ENCODE measurements at places on chromosomes 16 and 17.

- DNase-seq: no peak
These were observed 12.4 kb upstream of the SPOP start for GRCh38 chr17:49690256-49690655.

- DNase-seq: no peak
These were observed 12.0 kb upstream of the PNPO start for GRCh38 chr17:47929218-47930000.

DNA sequence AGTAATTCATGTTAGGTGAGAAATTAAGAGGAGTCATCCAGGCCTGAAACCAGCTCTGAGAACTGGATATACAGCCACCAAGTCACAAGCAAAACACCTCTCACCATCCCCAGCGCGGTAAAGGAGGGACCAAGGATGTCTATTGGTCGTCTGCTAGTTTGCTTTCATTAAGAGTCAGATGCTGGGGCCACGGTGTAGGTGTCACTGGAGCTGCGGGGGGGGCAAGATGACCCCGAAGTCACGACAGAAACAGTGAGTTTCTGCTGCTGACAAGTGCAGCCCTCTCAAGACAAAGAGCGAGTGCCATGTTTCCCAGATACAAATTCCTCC, 790 bp downstream of the NCBP3 start:
- peak; percentile 17 for DNase-seq

GRCh38 chr16:49688036-49688697, 167.7 kb downstream of the ZNF423 start:
- DNase-seq: no peak

DNA sequence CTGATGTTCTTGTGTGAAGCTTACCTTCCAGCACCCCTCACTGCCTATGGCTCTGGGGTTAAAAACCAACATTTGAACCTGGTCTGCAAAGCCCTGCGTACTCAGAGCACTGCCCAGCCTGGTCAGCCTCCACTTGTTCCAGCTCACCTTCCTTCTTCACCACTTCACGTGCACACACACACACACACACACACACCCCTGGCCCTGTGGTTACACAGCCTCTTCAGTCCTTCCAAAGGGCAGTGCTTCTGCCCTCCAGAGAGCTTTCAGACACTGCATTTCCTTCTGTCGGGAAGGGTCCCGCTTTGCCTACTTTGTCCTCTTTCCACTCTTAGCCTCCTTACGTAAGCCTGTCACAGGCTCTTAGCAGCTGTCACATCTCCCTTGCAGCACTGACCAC, 9.6 kb upstream of the TMEM220 start:
- no peak for DNase-seq

DNA sequence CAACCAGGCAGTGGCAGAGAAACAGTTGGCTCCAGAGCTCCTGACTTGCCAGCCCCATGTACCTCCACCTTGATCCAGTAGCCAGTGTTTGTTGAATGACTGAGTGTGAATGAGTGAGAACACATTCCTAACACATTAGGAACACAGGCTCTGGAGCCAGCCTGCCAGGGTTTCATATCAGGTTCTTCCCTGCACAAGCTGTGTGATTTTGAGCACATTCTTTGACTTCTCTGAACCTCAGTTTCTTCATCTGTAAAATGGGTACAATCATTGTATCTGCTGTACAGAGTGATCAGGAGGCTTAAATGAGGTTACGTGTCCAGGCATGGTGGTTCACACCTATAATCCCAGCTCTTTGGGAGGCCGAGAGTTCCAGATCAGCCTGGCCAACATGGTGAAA, 13.3 kb upstream of the RMI2 start:
- no peak for DNase-seq

GRCh38 chr16:56426585-56426984, 1.2 kb upstream of the AMFR start:
- no peak for DNase-seq

DNA sequence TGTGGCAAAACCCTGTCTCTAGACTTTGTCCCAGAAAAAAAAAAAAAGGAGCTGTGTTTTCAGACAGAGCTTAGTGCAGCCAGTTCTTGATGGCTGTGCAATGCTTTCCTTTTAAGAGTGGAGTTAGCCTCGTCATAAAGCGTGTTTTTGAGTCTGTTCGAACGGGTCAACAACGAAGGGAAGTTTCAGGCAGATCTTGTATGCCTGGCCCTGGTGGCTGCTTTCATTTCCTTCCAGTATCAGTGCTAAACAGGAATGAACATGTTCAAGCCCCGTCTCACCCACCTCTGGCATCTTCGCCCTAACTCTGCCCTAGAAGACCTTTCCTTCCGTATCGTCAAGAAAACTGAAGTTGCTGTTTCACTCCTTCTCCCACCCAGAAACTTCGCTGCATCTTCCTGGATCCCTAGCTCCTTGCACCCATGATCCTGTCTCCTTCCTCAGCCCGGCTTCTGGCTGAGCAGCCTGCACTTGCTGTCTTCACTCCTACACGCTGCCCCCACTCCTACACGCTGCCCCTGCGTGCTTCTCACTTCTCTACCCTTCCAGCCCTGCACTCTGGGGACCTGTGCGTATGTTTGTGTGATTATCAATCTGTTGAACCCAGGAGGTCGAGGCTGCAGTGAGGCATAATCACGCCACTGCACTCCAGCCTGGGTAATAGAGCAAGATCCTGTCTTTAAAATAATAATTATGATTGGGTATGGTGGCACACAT, 55.3 kb downstream of the USP10 start:
- DNase-seq: no peak

DNA sequence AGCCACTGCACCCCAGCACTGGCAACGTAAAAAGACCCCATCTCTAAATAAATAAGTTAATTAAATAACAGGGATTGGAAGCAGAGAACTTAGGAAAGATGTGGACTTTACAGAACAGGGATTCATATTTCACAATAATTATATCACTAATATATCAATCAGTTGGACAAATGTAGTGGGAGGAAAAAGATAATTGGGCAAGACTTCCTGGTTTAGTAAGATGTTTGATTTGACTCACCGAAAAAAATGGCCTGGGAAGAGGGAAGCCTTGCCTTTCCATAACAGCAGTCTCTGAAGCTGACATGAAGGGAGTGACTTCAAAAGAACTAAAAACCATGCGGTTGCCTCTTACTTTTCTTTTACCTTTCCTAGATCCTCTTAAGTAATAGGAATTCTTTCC, 15.2 kb upstream of the C17orf78 start:
- no peak for DNase-seq

GRCh38 chr17:59361386-59361785, 29.9 kb downstream of the YPEL2 start:
- DNase-seq: no peak

- DNase-seq: no peak
These were observed 81.4 kb downstream of the SDR42E1 start for GRCh38 chr16:81929841-81930240.

DNA sequence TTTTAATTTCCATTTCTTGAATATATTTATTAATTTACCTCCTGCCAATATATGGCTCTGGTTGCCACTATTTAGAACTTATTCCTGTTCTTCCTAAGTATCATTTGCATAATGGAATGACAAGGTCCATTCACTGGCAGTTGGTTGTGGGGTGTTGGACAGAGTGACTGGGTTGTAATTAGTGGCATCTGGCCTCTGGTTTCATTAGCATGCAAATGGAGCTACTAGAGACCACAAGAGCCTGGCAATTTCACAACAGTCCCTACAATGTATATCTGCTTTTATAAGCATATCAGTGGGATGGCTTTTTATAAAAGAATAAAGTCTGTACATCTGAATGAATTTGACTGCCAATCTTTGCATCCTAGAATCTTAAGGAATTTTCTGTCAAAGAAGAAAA, 1030.9 kb upstream of the CDH8 start:
- no peak for DNase-seq

DNA sequence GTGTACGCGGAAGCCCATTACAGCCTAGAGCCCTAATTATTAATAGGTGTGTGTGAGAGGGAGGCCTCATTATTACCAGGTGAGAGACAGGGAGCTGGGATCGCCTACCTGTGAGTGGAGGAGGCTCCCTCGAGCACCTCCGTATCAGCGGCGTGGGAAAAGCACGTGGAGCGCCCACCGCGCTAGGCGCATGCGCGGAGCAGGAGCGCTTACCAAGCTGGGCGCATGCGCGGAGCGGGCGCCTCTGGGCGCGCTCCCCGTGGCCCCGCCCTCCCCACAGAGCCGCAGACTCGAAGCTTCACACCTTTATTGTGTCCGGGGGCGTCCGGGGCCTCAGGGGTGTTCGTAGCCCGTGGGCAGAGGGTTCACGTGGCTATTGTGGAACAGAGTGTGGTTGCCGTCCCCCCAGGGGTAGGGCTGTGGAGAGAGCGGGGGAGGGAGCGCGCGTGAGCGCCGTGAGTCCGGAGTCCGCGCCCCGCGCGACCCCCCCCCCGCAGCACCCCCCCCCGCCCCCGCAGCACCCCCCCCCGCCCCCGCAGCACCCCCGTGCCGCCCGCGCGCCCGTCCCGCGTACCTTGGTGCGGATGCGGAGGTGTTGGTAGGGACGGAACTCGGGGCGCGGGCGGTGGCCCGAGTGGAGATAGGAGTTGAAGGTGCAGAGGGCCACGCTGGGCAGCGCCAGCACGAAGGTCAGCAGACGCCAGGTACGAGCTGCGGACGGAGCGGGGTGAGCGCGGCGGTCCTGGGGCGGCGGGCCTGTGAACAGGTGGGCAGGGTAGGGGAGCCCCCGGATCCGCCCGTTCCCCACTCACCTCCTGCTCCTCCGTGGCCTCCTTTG, 500 bp downstream of the COX6A2 start:
- DNase-seq: peak; percentile 54

DNA sequence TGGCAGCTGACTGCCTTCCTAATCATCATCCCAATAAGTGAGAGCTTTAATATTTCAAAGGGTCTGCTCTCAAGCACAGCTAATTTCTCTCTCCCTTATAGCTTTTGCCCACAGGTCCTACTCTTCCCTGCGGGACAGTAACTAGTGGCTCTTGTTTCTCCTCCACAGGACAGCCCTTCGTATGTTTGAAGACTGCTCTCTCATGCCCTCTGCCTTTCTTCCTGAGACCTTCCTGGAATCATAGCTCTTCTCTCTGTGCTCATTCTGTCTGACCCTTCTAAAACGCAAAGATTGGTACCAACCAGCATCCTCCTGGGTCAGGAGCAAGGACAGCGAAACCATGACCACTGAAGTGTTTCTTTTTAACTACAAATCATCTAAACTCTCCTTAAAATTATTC, 168.9 kb downstream of the GRIN2A start:
- DNase-seq: no peak

DNA sequence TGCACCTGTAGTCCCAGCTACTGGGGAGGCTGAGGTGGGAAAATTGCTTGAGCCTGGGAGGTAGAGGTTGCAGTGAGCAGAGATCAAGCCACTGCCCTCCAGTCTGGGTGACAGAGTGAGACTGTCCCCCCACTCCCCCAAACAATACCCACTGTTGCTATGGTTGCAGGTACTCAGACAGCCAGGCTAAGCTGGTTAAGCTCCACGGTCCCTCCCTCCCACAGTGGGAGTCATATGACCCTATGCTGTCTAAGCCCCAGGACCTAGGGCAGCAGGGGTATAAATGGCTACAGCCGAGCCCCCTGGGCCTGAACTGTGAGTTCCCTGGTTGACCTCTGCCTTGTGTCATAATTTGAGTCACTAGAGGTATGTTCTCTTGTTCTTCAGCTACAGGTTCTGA, 15.9 kb upstream of the RPRML start:
- no peak for DNase-seq

GRCh38 chr17:17684906-17685774, 3.9 kb downstream of the RAI1 start:
- DNase-seq: no peak

GRCh38 chr16:8908810-8909468, 26.8 kb downstream of the LITAFD start:
- DNase-seq: no peak

DNA sequence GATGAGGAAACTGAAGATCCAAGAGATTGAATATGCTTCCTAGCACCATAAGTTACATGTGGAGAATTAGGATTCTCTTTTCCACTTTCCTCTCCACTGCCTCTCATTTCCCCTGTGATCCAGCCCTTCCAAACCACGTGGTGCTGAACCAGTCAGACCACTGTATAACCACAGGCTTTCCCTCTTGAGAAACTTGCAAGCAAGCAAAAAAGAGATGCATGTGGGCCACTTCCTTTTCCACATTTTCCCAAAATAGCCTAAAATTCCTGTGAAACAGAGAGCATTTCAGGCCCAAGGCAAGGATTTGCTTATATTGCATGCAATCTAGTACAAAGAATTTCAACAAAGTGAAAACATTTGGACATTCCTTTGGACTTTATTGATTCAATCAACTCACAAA, 59.3 kb upstream of the KSR1 start:
- DNase-seq: no peak

DNA sequence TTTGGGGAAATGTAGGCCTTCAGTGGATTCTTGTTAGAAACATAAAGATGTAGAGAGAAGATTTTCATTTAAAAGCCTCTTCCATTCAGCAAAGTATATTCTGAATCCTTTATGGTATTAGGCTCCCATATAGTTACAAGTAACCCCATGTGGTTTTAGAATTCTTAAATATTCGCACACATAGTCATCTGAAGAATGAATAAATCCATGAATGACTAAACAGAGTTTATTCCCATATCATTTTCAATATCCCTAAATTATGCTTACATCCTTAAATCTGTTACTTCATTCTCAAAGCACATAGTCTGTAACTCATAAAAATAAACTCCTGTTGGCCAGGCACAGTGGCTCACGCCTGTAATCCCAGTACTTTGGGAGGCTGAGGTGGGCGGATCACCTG, 962.1 kb downstream of the KCNJ18 start:
- DNase-seq: no peak

All from activated T-helper 9 cell treated with anti-CD3 and anti-CD28 coated beads, Interleukin-2, amount 50 U/mL, for 16 hours (primary cell).